ENCODE measurements at places on chromosomes 16 and 17. TPM values are rescaled to one million over a fixed set of nuclear protein-coding genes. Genes with fewer than 3 reads are reported as not detected.

Gene CCDC144A
- 10.9 TPM for total RNA-seq

- no peaks in the 10 kb centered on the region for H3K27me3 ChIP-seq
- no peak for DNase-seq
- H3K27ac ChIP-seq, result no peak overlapping the region
Measured at GRCh38 chr17:30961209-30962188, 9.3 kb upstream of the RNF135 start.

- peaks cover 4% of the 10 kb centered on the region for H3K36me3 ChIP-seq
- H3K4me1 ChIP-seq, result peaks cover 22% of the 10 kb centered on the region
- no peaks in the 10 kb centered on the region for H3K27me3 ChIP-seq
Measured at GRCh38 chr17:3636908-3637373, 381 bp downstream of the CTNS start.

DNA sequence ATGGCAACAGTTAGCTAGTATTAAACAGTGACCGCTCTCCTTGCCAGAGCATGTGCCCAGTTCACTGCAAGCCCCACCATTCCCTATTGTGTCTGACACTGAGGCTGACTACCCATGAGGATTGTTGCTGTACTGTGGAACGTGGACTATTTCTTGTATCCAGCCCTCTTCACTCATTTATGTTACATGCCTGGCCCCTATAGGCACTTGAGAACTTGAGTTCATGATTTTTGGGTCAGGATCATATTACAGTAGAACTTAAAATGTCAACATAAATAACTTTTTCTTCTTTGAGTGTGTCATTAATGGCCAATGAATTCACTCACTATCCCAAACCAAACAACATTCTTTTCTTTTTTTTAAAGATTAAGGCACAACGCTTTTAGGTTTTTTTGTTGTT is 55.7 kb downstream of the LYRM1 start:
- no peaks in the 10 kb centered on the region for H3K4me1 ChIP-seq
- H3K4me3 ChIP-seq, result no peak overlapping the region
- DNase-seq, result no peak
- no peak overlapping the region for H3K27ac ChIP-seq

DNA sequence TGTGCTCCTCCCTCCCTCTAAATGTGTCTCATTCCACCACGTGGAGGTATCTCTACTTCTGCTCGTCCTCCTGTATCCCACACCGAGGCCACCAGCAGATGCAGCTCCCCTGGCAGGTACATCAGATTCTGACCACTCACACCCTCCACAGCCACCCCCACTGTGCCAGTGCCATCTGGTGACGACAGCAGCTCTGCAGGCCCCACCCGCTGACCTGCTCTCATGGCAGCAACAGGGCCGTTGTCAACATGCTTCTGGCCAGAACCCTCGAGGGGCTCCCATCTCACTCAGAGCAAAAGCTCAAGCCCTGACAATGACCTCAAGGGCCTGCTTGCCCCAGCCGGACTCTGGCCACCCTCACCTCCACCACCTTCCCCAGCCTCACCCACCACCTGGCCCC is 93.4 kb downstream of the AMFR start:
- no peaks in the 10 kb centered on the region for H3K4me1 ChIP-seq
- no peak overlapping the region for H3K4me3 ChIP-seq
- H3K27me3 ChIP-seq, result no peaks in the 10 kb centered on the region
- H3K27ac ChIP-seq, result no peak overlapping the region

Gene TTC19
- 34.9 TPM for total RNA-seq

All from upper lobe of right lung (tissue), 1 donor.